ENCODE measurements at places on chromosomes 7 and 10.

- DNase-seq = no peak
Observed at GRCh38 chr7:2159176-2159520, 73.6 kb downstream of the MAD1L1 start.

GRCh38 chr10:11854301-11854700 lies 31.1 kb downstream of the PROSER2 start:
- DNase-seq = no peak

GRCh38 chr7:23369695-23370404 lies 70.7 kb downstream of the MALSU1 start:
- no peak for DNase-seq

- no peak for DNase-seq
Observed at GRCh38 chr10:50572017-50572491, 51.7 kb downstream of the SGMS1 start.

GRCh38 chr7:155007947-155008346 lies 5.0 kb upstream of the PAXIP1 start:
- DNase-seq = no peak

- no peak for DNase-seq
Observed at GRCh38 chr7:99362801-99363200, 11.7 kb upstream of the ARPC1B start.

DNA sequence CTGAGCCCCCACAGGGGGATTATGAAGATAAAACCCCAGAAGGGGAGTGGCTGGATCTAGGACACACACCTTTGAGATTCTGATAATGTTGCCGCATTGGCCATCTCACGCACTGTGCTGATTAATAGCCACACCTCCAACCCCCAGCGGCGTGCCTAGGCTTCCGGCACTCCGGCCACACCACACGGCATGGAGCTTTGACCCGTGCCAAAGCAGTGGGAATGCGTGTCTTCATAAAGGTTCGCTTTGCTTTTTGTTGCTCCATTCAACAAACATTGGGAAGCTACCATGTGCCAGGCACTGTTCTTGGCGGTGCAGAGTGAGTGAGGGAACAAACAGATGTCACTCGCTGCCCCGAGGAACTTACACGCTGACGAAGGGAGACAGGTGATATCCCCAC lies 117.6 kb downstream of the TCERG1L start:
- DNase-seq = no peak

DNA sequence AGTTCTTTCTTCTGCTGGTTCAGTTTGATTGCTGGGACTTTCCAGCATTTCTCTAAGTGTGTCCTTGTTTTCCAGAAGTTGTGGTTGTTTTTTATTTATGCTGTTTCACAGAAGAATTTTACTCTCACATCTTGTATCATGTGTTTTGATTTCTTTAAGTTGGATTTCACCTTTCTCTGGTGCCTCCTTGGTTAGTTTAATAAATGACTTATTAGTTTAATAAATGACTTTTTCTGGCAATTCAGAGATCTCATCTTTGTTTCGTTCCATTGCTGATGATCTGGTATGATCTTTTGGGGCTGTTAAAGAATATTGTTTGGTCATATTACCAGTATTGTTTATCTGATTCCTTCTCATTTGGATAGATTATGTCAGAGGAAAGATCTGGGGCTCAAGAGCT lies 59.8 kb upstream of the CYP2C9 start:
- no peak for DNase-seq

DNA sequence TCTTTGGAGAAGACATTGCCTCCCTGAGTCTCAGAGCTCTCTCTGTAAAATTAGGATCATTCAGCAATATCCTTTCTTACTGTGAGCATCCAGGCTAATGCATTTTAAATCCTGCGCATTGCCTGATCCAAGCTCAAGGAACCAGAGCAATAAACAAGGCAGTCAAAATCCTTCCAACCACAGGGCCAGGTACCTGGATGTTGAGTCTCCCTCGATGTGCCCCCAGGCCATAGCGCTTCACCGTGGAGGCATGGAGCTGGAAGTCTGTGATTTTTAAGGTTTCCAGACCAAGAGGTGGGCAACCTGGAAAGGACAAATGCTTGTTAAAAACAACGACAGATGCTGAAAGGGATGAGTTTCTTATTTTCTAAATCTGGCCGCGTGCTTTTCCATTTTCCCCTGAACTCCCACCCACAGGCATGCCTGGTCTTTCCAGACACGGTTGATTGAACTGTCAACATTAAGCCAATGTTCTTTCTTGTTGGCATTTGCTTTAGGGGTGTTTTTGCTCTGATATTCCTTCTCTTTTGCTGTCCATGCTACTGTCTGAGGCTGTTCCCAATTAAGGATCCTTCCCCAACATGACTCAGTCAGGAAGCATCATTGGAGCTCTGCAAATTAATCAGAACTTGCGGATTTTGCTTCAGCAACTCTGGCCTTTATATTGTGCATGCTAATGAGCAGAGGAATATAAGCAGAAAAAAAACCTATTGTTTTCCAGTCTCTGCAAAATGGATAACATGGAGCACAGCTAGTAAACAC lies 29.0 kb downstream of the CPXM2 start:
- DNase-seq = no peak

DNA sequence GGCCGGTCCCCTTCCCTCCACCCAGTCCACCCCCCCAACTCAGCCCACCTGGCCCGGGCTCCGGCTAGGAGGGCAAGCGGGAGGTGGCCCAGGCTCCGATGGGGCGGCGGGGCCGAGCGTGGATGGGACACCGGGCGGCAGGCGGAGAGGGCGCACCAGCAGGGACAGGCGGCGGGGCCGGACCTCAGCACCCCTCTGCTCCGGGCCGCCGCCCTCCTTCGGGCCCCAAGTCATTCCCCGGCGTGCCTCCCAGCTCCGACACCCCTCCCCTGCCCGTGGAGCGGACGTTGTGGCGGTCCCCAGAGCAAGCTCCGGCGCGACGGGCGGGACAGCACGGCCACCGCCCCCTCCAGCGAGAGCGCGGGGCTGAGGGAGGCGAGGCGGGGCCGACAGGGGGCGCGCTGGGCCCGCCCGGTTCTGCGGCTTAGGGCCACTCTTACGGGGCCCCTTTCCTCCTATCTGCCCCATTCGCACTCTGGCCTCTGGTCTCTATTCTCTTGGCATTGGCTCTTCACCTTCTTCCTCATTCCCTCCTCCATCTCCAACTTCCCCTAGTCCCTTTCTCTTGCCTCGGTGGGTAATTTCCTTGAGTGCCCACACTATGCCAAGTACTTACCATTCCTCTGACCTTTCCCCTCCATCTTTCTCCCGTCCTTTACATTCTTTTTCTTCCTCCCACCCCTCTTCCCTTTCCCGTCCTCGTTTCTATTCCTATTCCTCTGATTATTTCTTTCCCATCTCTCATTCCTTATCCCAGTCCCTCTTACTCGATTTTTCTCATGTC lies 701 bp upstream of the GBX1 start:
- peak; percentile 35 for DNase-seq

DNA sequence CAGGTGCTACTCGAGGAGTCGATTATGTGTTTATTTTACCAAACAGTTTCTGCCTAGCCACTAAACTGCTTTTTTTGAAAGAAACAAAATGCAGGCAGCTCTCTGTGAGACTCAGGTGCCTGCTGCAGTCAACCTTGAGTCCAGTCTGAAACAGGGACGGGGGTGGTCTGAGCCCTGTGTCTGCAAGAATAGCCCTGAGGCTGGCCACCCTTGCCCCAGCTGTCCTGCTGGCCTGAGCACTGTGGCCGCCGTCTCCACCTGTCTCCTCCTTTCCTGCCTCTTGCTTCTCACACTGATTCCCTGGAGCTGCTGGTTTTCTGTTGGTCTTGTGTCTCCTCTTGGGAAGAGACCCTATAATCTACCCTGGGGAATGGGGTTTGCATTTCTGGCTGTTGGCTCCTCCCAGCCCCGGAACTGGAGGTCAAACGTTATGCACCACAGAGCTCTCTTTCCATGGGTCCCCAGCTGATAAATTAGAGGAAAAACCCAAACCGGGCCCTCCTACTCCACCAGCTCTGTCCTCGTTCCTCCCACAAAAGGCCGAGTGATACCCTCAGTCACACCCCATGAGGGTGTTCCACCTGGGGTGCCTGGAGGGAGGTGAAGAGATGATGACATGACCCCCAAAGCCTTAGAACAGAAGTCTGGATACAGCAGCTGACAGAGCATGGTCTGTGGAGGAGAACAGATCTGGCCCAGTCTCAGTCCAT lies 15.0 kb upstream of the SLC18A3 start:
- DNase-seq = no peak

DNA sequence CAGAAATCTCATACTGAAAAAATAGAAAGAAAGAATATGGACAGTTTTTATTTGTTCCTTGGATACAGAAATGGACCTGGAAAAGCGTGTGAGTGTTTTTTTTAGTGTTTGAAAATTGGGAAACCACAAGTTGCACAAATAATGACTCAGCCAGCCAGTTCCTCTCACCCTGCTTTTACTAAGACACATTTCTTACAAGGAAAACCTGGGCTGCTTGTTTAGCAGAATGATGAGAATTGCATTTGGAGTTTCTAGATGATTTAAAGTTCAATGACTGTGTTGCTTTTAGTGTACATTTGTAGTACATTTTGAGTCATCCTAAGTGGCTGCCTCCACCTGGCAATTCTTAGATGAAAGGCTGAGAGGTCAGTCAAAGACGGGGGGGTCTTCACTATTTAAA lies 218.7 kb downstream of the ABCA13 start:
- DNase-seq = no peak

DNA sequence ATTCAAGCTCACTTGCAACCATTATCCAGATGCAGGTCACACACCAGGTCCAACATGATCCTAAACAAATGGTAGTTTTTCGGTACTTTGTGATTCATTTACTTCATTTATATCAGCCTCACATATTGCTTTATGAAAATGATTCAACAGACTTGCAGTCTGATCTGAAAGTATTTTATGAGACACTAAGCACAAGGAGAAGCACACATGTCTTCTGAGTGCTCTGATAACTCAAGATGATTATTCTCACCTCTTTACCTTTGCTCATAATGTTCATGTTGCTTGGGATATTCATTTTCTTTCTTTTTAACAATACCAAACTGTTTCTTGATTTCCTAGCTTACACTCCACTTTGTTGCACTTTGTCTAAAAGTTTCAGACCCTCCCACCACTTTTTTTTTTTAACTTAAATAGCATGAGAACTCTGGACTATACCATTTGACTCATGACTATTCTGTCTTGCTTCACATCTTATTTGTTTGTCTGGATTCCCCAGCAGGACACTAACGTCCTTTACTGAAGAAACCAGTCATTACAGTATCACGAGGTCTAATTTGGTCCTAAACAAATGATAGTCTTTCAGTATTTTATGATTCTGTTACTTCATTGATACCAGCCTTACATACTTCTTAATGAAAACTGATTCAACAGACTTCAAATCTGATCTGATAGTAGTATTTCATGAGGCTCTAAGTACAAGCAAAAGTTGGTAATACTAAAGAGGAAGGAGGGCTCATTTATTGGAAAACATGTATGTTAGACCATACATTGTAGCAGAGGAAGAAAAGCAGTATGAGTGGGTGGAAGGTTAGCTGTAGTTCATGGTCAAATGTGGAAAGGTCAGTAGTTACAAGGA lies 171.8 kb upstream of the AHR start:
- no peak for DNase-seq

DNA sequence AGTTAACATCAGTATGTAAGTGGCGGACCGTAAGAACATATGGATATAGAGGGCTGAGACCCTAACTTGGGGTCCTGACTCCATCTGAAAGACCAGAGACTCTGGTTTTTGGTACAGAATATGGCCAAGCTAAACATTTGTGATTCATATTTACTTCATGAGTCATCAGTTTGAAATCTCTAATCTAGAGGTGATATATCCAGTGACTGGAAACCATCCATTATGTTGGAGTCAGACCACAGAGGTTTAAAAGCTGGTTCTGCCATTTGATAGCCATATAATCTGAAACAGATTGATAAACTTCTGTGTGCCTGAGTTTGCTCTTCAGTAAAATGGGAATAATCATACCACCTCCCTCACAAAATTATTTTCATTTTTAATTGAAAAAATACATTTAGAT lies 505.3 kb downstream of the SORCS3 start:
- DNase-seq = no peak

DNA sequence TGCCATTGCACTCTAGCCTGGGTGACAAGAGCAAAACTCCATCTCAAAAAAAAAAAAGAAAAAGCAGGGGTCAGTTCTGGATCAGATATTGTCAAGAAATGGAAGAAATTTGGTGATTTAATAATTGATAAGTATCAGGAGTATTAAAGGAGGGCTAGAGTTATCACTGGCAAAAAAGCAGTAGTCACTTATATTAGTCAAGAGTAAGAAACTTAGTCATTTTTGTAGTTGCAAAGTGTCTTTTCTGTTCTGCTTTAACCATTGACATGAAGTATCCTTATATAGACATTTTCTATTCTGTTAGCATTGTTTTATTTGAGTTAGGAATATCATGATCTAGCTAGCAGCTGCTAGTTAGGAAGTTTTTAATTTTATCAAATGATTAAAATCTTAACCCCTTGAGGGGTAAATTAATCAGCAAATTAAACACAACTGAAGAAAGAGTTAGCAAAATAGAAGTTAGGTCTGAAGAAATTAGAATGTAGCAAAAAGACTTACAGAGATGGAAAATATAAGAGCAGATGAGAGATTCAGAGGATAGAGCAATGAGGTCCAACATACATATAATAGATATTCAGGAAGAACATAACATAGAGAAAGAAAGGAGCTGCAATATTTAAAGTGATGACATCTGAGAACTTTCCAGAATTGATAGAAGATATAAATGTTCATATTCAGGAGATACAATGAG lies 7.3 kb upstream of the CCDC6 start:
- DNase-seq = no peak

DNA sequence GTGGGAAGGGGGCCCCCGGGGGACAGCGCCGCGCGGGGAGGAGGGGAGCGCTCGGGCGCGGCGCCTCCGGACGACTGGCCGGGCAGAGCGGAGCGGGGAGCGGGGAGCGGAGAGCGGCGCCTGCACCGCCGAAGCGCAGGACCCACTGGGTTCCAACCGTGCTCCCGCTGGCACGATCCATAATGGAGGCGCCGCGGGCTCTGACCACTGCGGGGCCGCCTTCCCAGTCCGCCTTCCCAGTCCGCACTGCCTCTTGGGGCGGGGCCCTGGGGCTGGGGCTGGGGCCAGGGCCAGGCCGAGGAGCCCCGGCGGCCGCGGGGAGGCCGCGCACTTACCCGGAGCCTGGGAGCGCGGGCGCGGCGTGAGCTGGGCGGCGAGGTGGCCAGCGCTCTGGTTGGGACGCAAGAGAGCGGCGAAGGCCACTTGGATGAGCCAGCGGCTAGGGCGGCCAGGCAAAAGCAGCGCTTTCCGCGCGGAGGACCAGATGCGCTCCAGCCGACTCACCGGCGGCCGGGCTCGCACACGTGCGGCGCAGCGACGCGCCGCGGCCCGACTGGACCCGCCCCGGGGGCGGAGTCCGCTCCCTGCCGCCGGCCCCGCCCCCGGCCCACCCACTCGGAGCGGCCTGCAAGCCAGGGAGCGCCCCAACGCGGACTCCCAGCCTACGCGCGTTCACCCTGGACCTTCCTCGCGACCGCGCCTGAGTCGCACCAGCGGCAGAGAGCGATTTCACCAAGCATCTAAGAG lies at the start of gene PUS7:
TSS of gene PUS7 (minus strand) at position 555 of the 747 bp plus-strand sequence. CDS start 13,759 bp downstream, outside the sequence.
- peak; percentile 93 for DNase-seq

Data from NCI-H2227 treated with DMSO at 0.1 percent for 48 hours (cell line).